ENCODE measurements at places on chromosomes 4 and X.

- DNase-seq = no peak
These were observed 48.4 kb downstream of the KIF4A start for GRCh38 chrX:70338290-70338689.

DNA sequence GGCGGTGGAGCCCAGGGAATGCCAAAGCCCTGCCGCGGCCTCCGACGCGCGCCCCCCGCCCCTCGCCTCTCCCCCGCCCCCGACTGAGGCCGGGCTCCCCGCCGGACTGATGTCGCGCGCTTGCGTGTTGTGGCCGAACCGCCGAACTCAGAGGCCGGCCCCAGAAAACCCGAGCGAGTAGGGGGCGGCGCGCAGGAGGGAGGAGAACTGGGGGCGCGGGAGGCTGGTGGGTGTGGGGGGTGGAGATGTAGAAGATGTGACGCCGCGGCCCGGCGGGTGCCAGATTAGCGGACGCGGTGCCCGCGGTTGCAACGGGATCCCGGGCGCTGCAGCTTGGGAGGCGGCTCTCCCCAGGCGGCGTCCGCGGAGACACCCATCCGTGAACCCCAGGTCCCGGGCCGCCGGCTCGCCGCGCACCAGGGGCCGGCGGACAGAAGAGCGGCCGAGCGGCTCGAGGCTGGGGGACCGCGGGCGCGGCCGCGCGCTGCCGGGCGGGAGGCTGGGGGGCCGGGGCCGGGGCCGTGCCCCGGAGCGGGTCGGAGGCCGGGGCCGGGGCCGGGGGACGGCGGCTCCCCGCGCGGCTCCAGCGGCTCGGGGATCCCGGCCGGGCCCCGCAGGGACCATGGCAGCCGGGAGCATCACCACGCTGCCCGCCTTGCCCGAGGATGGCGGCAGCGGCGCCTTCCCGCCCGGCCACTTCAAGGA, at the start of gene FGF2:
TSS of gene FGF2 (plus strand) at position 279 of the 705 bp plus-strand sequence. CDS start at position 623, 344 bp downstream.
- peak; percentile 69 for DNase-seq

DNA sequence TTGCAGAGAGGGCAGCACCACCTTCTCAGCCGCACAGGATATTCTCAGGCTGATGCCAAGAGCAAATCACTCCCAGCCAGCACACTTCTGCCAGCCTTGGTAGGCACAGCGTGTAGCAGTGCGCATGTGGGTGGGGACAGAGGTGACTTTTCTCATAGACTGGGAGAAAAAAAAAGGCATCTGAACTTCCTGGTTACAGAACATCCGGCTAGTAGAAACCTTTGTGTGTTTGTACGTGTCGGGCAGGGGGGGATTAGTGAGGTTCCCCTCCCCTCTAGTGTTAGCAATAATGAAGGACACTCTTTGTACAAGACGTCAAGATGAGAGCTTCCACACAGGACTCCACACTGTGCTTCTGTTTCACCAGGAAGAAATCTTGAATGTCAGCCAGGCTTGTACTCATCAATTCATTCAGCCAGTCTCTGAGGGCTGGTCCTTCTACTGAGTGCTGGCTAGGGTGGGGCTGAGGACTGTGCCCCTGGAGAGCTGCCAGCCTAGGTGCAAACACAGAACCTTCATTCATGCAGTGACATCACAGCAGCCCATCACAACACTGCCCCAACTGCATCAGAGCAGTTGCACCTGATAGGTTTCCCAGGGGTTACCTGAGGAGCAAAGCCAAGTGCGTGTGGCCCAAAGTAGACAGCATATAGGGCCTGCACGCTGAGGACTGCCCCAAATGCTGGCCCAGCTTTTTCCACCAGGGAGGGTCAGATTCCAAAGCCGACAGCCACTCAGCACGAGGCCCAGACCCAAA, 34.7 kb downstream of the SLC25A5 start:
- peak; percentile 67 for DNase-seq

- DNase-seq = peak; percentile 47
These were observed 22.6 kb upstream of the CD38 start for GRCh38 chr4:15755321-15756155.

GRCh38 chr4:3369781-3370674, 71.7 kb upstream of the HGFAC start:
- peak; percentile 98 for DNase-seq

DNA sequence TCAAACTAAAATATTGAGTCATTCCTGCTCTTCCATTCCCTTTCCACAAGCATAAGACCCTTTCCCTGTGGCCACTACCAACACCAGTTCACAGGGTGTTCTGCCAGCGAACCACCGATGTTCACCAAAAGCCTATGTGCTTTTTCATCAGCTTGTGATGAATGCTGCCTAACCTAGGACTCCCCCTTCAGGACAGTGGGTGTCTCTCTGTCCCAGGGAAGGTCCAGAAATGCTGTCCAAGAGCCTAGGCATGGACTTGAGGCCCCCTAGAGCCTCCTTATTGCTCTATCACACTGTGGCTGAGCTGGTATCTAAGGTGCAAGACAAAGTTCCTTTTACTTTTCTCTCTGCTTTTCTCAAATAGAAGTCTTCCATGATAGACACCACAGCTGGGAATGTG, 1015.6 kb downstream of the PCDH19 start:
- no peak for DNase-seq

DNA sequence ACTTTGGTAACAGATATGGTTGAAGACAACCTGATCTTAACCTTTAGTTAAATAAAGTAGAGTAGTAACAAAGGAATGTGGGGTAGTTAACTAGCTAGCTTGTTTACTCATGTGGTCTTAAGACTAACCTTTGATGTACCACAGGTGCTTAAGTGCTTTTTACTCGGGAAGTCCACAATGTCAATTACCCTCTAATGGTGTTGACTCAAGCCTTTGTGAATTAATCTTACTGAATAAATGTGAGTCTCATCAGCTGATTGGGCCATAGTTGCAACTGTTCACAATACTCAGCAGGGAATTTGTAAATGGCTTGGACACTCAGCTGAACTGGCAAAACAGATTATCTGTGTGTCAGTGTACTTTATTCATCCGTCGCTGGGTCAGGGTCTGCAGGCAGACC, 119.0 kb upstream of the UGT8 start:
- no peak for DNase-seq

GRCh38 chr4:110543577-110543976, 67.6 kb downstream of the ENPEP start:
- peak; percentile 6 for DNase-seq

DNA sequence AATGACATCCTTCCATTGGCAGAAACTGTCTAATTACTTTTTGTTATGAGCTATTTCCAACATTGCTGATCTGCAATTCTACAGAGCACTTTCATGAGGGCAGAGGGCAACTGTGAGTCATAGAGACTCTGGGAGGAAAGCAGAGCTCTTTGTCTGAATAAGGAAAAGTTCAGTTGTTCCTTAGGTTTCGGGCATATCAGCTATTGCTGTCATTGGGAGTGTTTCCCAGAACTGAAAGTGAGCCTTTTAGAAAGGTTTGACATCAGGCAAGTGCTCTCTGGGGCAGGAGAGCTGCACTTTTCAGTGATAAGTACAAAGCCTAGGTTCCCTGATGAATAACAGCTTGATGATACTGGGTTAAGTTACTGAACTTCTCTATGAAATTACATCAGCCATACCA, 119.2 kb upstream of the EDNRA start:
- DNase-seq = peak; percentile 89

GRCh38 chr4:25128671-25129070, 31.6 kb downstream of the SEPSECS start:
- DNase-seq = peak; percentile 15

DNA sequence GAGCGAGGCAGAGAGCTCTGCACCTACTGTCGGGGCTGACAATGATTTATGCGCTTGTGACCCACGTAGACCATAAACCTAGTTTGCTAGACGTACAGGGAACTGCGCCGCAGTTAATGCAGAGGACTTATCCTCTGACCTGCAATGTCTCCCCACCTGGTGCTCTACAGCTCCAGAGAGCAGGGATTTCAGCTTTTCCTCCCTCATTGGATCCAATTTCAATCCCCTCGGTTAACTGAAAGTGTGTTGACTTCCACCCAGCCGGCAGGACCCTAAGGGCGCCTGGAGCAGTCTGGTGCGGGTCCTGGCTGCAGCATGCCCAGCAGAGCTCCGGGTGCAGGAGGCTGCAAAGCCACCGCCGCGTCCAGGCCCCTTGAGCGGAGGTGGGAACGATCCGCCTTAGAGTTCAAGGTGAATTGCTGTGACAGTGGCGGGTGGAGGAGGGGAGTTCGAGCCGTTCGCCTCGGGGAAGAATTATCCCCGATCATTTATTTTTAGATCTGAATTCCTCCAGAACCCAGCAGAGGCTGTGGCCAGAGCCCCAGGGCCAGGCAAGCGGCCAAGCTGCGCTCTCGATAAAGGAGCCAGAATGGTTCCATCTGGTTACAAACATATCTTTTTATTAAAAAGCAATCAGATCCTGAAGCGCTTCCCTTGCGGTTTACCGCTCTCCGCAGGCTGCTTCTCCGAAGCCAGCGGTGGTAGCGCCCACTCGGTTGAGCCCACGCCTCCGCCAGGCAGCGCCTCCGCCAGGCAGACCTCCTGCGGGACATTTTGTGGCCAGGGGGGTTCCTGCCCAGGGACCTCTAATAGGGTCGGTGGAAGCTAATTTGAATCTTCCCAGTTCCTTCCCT, 66.0 kb downstream of the FBXO8 start:
- DNase-seq = peak; percentile 49

- DNase-seq = no peak
These were observed 120.4 kb downstream of the TMEM164 start for GRCh38 chrX:110123331-110123782.

- DNase-seq = no peak
These were observed 45.9 kb downstream of the ARL9 start for GRCh38 chr4:56551516-56551915.

- peak; percentile 79 for DNase-seq
These were observed 59.3 kb downstream of the MAD2L1 start for GRCh38 chr4:120007191-120007871.

DNA sequence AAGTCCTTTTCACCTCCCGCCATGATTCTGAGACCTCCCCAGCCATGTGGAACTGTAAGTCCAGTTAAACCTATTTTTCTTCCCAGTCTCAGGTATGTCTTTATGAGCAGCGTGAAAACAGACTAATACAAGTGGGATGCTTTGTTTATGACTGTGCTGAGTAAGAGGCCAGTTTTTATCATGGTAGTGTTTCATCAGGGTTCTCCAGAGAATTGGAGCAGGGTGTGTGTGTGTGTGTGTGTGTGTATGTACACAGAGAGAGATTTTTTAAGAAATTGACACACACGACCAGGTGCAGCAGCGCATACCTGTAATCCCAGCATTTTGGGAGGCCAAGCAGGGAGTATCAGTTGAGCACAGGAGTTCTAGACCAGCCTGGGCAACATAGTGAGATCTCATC, 34.6 kb upstream of the SLC2A9 start:
- no peak for DNase-seq

DNA sequence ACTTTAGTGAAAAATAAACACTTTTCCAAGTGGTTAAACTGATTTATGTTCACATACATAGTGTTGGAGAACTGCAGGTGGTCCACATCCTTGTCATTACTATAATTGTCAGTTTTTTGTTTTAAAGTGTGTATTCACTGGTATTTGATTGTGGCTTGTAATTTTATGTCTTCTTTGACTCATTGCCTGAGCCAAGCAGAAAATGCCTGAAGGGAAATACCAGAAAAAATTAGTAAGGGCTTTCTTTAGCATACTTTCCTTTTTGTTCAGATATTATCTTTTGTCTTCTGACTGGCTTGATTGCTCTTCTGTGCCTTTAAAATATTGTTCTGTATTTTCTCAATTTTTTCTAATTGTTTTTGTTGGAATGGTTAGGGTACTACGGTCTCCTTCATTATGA, 981.3 kb downstream of the C4orf33 start:
- DNase-seq = peak; percentile 65

DNA sequence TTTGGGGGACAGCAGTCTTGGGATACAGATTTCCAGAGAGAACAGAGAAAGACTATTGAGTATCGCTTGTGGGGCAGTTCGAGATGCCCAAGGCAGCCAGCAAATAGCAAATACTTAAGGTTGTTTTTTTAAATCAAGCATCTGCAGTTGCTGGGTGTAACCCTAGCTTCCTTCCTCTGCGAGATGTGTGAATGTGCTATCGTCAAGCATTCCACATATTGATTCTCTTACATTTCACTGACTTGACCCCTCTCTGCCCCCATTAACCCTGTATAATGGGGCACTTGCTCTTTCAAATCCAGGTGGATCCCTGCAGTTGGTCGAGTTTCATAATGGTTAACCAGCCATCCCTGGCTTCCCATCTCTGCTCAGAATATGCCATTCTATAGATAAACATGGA, 23.5 kb downstream of the KCNE5 start:
- no peak for DNase-seq

- peak; percentile 14 for DNase-seq
These were observed 654 bp upstream of the DDIT4L start for GRCh38 chr4:100190643-100191600.

DNA sequence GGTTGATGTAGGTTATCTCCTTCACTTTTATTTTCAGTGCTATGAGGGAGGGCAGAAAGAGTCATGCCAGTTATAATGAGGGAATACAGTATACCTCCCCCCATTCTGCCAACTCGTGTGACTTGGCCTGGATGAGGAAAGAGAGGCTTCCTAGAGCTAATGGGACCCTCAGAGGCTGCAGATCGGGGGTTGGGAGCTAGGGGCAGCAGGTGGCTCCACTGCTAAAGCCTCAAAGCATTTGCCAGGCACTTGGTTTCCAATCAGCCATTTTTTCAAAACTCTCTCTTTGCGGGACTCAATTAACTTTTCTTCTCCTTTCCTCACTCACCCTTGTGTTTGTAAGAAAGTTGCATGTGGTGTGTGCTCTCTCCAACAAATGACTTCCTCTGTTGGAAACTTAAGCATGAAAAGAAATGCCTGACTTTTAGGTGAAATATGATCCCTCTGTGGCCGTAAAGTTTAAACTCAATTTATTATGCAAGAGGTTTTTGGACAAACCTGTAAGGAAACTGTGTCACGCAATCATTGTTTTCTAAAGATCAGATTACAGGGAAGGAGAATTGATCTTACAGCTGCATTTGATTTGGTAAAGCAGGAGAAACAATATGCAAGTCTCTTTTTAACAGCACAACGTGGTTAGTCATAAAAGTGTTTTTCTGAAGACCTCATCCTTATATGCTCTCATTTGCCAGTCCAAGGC, 7.0 kb downstream of the SFRP2 start:
- peak; percentile 21 for DNase-seq

Measured in fibroblast of skin of back (primary cell).